ENCODE measurements at places on chromosomes 12 and 14.

GRCh38 chr12:127728285-127728684 is 538.7 kb upstream of the TMEM132C start:
- DNase-seq, result no peak

DNA sequence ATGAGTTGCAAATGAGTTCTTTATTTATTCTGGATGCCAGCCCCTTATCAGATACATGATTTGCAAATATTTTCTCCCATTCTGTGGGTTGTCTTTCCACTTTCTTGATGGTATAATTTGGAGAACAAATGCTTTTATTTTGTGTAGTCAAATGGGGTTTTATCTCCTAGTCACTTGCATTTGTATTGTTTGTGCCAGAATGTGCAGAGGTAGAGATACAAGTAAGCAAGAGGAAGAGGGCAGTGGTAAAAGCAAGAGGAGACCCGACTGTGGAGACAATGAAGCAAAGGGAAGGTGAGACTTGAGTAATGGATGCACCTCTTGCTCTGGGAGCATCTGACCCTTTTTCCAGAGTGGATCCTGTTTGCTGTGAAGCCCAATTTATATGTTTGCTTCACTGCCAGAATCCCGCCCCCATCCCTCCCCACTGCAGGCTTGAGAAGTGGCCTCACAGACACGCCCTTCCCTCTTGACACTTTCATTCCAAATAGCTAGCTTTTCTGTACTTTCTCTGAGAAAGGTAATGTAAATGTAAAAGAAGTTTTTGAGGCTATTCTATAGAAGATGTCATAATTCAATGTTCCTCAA is 786 bp upstream of the PFKM start:
- DNase-seq, result no peak

DNA sequence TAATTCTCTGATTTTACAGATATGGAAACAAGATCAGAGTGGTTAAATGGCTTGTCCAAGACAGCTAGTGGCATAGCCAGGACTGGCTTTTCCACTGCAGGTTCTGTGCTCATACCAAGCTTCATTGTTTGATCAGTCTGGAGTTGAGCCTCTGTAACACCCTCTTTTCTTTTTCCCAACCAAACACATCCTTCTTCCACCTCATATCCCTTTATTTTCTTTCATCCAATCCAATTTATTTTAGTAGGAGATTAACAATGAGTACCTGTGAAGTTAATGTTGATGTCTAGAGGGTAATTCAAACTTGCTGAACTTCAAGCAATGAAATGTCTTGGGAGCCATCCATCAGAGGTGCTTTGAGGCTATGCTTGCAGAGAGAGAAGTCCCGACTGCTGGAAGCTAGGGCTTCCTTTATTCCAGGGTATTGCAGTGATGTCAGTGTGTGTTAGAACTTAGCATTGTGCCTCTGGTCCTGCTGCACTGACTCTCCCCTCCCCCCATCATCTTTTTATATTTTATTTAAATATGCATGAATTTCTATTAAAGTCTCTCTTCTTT is 452.1 kb upstream of the PDE3A start:
- no peak for DNase-seq

DNA sequence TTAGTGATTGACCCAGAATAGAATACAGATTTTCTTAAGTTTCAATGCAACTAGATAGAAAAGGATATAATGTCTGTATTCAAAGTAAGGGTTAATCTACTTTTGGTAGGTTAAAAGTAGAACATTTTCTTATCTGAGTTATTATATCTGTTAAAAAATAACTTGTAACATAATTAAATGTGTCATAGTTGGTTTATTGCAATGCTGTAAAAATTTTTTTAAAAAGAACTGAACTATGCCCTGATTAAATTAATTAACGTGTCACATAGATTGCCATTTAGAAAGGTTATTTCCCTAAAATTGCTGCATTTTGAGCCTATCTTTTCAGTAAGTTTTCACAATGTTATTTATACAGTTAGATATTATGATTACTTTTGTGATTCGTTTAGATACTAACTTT is 89.2 kb downstream of the PDE3A start:
- no peak for DNase-seq

DNA sequence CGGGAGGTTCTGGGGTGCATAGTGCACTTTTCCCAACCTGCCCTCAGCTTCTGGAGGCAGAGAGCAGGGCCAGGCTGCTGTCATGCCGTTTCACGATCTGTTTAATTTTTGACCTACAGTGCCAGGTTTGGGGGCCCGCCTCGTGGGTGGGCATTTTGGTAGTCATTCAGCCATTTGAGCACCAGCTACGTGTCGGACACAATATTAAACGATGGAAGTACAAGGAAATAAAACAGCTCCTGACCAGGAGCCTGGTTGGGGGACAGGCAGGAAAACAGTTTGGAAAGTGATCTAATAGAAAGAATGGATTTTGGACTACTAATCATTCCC is 708 bp downstream of the FNTB start:
- DNase-seq, result no peak

- no peak for DNase-seq
Measured at GRCh38 chr12:121766290-121767039, 27.0 kb downstream of the RHOF start.

GRCh38 chr12:22882559-22882958 is 257.6 kb downstream of the ETNK1 start:
- DNase-seq, result no peak

DNA sequence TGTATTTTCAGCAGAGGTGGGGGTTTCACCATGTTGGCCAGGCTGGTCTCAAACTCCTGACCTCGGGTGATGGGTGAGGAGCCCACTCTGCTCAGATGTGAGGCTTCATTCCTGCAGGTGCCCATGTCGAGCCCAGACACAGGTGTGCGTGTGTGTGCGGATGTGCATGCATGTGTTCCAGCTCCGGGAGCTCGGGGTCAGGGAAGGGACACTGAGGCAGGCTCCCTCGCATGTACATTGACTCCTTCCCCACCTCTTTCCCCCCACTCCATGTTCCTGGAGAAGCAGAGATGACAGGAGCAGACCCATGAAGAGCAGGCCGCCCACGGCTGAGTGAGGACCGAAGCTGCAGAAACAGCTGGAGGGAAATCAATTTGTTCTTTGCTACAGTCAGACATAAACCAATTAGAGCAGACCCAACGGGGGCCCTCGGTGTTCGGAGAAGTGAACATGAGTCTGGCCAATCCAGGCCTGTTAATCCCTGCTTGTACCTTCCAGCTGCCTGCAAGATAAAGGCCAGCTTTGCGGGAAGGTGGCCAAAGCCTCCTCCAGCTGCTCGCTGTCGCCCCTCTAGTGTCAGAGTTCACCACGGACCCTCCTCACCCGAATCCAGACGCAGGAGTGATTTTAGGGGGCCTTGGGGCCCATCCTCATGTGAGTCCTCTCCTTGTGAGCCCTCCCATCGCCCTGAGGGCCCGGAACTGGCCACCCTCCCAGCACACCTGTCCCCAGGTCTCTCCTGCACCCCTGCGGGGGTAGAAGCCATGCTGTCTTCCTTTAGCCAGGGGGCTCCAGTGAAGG is 321.0 kb upstream of the RTL1 start:
- DNase-seq, result no peak

GRCh38 chr14:35229084-35229791 is 62.9 kb upstream of the PSMA6 start:
- no peak for DNase-seq

DNA sequence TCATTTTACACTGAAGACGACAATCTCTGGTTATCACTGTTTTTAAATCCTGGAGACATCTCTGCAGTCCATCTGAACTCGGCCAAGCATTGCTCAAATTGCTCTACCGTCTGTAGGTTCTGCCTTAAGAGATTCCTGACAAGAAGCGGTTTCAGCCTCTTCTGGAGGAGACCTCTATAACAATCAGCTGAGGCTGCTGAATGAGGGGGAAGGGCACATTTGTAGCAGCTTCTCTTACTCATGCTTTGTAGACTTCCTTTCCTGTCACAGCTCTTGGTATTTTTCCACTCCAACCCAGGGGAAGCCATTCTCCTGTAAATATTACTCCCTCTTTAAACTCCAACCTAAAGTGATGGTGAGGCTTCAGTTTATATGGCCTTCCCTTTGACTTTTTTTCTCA is 3.0 kb downstream of the ARG2 start:
- DNase-seq, result no peak

- DNase-seq, result no peak
Measured at GRCh38 chr14:55482936-55483605, 42.7 kb upstream of the TBPL2 start.

GRCh38 chr12:13024531-13024916 is 19.7 kb upstream of the FAM234B start:
- DNase-seq, result no peak
